ENCODE measurements at places on chromosomes 16 and 17.

DNA sequence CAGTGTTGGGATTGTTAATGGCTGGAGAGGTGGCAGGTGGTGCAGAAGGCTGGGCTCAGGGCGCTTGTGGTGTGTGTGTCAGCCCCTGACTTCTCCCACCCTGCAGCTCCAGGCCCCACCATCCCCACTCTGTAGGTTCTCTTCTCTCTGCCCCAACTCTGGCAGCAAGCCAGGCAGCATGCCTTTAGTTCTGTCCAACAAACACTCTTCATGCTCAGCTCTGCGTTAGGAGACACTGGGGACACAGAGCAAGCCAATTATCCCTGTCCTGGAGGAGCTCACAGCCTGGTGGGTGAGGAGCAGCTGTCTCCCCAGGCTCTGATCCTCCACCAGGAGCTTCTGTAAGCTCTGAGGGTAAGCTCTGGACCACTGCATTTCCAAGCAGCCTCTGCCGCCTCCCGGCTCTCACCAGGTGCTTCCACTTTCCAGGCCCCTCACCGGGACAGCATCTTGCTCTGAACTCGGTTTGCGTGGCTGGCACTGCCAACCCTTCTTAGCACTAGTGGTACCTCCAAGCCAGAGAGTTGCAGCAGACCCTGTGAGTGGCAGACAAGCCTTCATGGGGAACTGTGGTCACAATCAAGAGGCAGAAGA, 34.3 kb upstream of the WSCD1 start:
- DNase-seq: no peak

DNA sequence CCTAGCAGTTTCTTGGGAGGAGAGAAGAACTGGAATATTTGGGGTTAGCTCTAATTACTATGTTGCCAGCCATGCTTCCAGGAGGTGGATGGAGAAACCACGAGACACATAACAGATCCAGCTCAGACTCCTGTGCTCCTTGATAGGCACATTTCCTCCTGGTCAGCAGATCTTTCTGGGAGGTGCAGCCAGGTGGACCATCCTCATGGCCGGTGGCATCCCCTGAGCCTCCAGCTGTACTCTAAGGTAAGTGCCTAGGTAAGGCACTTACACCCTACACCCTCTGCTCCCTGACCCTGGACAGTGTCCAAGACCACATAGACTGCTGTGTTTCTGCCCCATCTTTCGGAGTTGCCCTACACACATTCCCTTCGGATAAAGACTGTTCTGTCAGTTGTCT, 27.1 kb upstream of the N4BP1 start:
- no peak for DNase-seq

- no peak for DNase-seq
Measured at GRCh38 chr16:10594312-10594950, 14.0 kb upstream of the EMP2 start.

DNA sequence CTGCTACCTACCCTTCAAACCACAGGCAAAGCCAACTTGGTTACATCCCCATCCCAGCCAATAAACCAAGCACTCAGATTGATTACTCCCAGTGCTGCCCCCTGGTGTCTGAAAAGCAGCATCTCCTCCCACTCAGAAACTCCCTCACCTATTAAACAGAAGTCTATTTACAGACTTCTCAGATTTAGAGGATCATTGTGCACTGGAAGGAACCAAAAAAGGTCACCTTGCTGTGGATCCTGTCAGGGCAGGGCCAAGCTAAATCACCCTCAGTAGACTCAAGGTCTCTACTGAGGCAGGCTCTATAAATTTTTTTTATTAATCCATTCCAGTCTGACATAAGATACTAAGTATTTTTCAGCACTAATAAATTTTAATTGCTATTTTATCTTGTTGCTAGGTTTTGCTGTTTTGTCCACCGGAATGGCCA, 17.6 kb downstream of the HIGD1B start:
- peak; percentile 33 for DNase-seq

- peak; percentile 5 for DNase-seq
Measured at GRCh38 chr17:20225162-20226115, 216.3 kb downstream of the SPECC1 start.

DNA sequence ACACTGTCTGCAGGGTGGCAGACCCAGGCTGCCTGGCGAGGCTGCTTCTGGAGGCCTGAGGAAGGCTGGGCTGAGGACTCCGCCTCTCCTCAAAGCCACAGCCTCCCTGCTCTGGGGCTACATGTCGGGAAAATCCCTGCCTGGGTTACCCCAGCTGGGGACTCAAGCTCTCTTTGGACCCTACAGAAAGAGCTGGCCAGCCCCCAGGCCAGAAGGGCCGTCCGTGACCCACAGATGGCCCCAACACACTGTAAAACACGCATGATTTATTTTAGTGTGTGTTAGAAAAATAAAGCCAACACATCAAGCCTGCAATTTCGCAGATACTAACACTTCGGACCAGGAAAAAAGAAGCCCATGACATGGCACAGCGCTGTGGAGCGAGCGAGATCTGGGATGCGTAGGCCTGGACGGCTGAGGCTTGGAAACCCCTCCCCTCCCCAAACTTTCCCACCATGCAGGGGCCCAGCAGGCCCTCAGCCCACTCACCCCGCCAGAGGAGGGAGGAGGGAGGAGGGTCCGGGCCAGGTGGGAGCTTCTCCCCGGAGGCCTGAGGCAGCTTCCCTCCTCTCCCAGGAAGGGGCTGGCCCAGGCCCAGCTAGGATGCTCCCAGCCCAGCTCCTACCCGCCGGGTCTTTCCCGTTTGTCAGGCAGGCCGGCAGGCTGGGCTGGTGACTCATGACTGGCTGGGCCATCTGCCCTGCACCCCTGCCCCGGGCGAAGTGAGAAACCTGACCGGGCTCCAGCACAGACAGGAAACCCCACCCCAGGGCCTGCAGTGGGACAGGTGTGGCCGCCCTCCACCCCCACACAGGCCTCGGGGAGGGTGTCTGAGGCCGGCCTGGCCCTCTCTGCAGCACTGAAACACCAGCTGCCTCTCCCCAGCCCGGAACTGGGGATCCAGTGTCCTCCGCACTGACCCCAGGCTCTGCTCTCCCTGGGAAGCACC, 34.1 kb upstream of the SLC38A10 start:
- peak; percentile 31 for DNase-seq

- no peak for DNase-seq
Measured at GRCh38 chr16:74909665-74910064, 75.3 kb downstream of the WDR59 start.

GRCh38 chr17:19805006-19805405, 56.9 kb upstream of the ALDH3A1 start:
- DNase-seq: no peak

- DNase-seq: no peak
Measured at GRCh38 chr17:725746-726145, 6.7 kb upstream of the TLCD3A start.

DNA sequence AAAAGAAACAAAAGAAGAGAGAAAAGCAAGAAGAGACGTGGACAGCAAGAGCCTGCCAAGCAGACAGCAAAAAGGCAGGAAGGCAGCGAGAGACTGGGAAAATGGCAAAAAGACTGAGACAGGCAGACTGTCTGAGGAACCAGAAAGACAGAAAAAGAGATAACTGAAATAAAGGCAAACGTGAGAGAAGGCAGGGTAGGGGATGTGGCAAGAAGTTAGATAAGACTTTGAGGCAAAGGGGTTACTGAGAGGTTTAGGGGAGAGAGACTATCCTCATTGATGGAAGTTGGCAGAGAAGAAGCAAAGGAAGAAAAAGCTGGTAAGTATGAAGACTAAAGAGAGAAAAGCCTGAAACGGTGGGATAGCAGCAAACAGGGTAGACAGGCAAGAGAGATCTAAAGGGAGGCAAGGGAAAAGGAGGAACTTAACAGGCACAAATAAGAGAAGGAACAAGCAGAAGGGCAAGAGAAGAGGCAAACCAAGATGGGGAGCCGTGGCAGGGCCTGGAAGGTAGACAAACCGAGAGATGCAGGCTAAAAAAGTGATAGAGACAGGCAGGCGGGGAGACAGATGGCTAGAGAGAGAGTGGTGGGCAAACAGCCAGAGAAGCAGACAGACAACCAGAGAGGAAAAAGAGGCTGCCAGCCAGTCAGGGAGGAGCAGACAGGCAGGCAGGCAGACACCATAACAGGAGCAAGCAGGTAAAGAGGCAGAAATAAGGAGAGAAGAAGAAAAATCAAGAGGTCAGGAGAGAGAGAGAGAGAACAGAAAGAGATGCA, 7.1 kb upstream of the CHD3 start:
- no peak for DNase-seq

DNA sequence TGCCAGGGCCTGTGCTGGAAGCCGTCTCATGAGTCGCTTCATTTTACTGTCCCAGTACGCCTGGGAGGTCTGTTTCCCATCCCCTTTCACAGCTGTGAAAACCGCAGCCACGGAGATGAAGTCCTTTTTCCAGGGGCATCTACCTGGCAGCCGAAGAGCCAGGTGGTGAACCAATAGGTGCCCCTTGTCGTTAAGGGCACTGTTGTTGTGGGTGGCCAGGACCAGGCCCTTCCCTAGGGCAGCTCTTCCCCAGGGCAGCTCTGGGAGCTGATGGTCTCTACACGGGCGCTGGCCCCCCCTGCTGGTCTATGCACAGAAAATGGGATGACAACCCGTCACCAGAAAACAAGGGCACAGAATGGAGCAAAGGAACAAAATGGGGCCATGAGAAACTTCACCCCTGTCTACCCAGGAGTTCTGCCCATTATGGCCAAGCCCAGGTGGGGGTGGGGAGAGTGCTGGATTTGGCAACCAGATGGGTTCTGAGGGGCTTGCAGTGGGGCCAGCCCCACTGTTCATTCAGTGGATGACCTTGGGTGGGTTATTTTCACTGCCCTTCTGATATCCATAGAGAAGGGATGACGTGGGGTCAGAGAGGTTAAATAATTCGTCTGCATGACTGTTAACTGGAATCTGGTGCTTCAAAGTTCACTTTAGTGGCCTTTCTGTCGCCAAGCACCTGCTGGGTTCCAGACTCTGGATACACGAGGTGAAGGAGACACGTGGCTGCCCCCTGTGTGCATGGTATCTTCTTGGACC, 11.5 kb downstream of the RMI2 start:
- no peak for DNase-seq

GRCh38 chr16:66135838-66136237, 230.7 kb upstream of the CDH5 start:
- no peak for DNase-seq

GRCh38 chr17:37683454-37683984, 40.3 kb upstream of the DDX52 start:
- DNase-seq: no peak

GRCh38 chr16:57643910-57644309, 15.5 kb downstream of the ADGRG1 start:
- DNase-seq: no peak

DNA sequence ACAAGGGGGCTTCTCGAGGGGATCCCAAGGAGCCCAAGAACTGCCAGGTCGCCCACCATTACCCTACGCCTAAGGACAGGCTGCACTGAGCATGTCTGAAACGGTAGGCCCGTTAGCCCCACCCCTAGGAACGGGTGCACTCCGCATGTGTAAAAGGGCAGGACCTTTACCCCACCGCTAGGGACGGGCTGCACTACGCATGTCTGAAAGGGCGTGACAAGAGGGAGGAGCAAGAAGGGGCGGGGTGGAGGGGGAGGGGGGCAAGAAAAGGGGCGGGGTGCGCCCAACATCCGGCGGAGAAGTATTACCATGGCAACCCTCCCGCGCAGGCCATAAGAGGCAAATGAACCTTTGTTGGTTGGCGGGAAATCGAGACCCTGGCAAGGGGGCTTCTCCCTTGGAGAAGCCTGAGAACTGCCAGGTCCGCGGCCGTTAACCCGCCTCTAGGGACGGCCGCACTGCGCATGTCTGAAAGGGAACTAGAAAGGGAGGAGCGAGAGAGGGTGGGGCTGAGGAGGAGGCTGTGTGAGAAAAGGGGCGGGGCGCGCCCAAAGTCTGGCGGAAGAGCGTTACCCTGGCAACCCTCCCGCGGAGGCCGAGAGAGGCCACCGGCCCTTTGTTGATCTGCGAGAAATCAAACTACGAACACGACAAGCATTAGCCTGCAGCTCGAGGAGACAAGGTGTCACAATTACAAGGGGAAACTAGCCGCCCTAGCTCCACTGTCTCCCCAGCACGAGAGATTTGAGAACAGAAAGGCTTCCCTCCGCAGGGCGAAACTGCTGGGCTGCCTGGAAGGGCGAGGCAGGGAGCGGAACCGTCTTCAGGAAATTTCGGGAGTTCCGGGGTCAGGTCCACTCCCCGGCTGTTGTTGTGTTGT, 2046.8 kb downstream of the TP53TG3F start:
- no peak for DNase-seq

Data from NCI-H524 treated with DMSO at 0.1 percent for 48 hours (cell line).